ENCODE measurements at places on chromosomes 5 and 9. TPM values are rescaled to one million over a fixed set of nuclear protein-coding genes. Genes with fewer than 3 reads are reported as not detected.

Gene SPATA31E1
- total RNA-seq = not detected

Gene MEGF9
- total RNA-seq = 5.4 TPM

Gene SPINK6
- total RNA-seq = not detected

Gene FOXD4
- 0.20 TPM for total RNA-seq

- DNase-seq = no peak
These were observed 86.6 kb upstream of the SARDH start for GRCh38 chr9:133824802-133825186.

DNA sequence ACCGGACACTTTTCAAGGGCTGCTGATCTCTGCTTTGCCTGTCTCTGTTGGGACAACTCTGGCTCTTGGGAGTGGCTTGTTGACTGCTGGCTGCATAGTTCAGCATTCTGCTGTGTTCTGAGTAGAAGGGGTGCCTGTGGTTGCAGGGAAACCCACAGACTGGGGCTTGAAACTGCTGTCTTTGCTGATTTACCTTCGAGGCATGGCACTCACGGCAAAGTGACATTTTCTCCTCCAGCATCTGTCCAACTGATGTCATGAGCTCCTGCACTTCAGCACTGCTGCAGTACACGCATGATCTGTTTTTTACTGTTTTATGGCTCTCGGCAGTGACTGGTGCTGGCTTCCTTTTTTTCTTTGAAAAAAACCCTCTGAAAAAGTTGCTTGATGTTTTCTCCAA lies 69.2 kb downstream of the SPATA31D1 start:
- no peak for DNase-seq

Data from lung microvascular endothelial cell (primary cell).